ENCODE measurements at places on chromosomes 7 and 10.

GRCh38 chr7:90407484-90407821 is 4.2 kb downstream of the CLDN12 start:
- DNase-seq: no peak

DNA sequence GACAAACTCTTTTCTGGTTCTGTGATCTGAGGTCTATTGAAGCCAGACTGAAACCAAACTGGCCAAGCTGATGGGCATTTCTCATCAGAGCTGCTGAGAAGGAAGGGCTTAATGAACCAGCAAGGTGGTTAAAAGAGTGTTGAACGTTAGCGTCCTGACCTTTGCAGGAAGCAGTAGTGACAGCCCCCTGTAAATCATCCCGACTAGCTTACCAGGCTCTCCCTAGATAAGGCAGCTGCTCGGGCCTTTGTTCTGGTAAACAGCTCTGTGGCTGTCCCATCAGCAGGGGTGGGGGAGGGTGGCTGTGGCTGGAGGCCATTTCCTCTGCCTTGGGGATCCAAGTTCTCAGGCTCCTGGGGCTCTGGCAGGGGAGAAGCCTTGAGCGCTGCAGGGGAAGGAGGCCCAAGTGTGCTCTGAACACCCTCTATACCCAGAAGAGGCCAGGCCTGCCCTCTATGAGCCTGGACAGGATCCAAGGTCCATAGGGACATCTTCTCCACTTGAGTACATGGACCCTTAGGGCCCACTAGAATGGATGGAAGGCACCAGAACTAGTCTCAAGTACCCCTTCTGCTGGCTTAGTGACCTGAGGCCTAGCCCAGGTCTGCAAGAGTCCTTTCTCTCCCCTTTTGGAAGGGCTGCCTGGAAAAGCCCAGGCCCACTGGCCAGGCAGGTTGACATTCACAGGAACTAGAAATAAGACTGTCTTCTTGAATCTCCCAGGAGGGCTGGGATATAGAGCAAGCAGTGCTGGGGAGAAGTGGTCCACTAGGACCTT is 134.6 kb downstream of the ARHGAP22 start:
- no peak for DNase-seq

- no peak for DNase-seq
Observed at GRCh38 chr7:21071561-21072501, 285.1 kb upstream of the SP8 start.

GRCh38 chr10:35306852-35307251 is 29.5 kb upstream of the CCNY start:
- no peak for DNase-seq

DNA sequence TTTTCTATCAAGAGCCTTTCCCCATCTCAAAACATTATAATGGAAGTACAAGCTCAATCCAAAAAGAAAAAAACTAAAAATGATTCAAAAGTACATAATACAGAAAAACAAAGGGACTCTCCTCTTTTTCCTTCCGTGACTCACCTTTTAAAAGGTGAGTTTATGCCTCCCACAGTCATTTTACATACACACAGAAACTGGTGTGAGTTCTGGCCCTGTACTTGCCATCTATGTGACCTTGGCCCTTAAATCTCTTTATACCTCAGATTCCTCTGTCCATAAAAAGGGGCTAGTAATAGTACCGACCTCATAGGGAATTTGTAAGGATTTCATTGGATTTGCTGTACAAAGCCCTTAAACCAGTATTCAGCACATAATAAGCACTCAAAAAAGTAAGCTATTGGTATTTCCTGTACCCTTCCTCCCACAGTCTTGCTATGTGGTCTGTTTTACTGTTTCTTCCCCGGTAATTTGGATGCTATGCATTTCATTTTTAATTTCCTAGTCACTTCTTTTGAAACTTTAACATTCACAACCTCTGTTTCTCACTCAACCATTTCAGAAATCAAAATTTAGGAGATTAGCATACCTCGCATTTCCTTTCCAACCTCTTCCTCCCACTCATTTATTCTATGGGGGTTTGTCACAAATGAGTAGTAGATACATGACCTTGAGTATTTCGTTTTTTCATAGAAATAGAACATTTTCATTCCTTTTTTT is 39.0 kb downstream of the STK17A start:
- DNase-seq: no peak

- no peak for DNase-seq
Observed at GRCh38 chr10:65753532-65753931, 1172.3 kb upstream of the LRRTM3 start.

- DNase-seq: no peak
Observed at GRCh38 chr10:53699684-53700083, 927.1 kb upstream of the MBL2 start.

GRCh38 chr10:37067576-37067975 is 57.8 kb upstream of the ANKRD30A start:
- DNase-seq: no peak

- DNase-seq: no peak
Observed at GRCh38 chr10:74754381-74754821, 72.0 kb upstream of the KAT6B start.

DNA sequence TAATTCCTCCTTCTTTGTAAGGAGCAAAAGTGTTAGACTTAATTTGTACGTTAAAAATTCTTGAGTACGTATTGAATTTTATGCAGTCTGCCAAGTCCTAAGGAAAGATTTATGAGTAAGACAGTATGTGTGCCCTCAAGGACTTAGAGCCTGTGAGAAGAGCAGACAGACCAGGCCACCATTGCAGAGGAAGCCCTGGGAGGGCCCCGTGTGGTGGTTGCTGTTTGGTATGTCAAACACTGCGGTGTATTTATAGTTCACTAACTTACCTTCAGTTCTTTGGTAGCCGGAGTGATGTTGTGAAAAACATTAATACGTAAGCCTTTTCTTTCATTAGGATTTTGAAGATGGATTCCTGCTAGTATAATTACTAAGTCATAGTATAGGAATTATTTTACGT is 82.9 kb downstream of the GALNT11 start:
- no peak for DNase-seq

GRCh38 chr7:107847168-107847835 is 43.7 kb upstream of the DLD start:
- no peak for DNase-seq

DNA sequence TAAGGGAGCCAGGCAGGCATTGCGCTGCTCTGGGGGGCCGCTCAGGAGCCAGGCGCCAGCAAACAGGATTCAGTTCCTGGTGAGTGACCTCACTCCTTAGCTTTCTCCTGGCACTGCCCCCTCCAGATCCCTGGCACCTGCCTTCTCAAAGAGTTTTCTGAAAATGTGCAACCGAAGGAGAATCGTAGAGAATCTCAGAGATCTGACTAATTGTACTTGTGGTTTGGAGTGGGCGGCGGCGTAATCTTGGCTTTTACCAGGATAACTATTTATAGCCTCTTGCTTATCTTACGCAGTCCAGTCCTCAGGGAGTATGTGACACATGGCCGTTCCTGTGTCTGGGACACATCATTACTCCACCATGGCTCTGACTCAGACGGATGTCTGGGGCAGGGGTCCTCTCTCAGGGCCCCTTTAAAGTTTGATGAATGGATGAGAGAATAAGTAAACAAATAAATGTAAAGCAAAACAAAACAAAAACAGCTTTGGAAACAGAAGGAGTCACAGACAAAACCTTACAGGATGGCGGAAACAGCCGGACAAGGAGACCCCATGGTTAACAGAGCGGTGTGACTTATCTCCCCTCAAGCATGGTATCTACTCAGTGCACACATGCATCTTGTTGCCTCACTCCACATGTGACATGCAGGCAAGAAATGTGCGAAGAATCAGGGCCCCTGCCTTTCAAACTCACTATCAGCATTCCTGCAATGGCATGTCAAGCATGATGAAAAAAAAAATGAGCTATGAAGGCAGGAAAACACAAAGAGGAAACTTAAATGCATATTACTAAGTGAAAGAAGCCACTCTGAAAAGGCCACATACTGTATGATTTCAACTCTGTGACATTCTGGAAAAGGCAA is 99.7 kb downstream of the TNS3 start:
- DNase-seq: no peak

DNA sequence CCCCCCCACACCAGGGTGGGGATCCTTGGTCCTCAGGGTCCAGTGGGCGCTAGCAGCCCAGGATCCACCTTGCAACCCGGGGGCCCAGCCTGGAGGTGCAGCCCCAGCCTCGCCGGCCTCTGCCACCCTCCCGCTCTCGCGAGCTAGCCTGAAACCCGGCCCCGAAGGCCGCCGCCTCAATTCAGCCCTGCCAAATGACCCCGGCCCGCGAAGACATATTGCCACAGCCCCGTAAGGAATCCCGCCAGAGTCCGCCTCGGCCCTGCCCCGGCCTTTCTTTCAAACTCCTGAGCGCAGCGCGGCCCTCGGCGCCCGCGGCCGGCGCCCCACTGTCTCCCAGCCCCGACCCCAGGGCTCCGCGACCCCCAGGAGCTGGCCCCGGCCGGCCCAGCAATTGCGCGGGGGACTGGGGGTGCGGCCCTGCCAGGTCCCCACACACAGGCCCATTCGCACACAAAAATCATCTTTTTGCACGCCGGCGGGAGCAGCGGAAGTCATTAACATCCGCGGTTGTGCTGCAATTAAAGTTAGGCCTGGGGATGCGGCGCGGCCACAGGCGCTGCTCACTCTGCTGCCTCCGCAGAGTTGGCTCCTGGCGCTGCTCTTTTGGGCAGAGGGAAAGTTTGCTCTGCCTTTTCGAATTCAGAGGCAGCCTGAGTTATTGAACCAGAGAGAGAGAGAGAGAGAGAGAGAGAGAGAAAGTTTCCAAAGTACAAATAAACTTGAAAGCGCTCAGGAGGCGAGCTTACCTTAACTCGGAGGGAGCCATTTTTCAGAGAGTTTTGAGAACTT is 4.0 kb downstream of the HOXA5 start:
- DNase-seq: no peak

GRCh38 chr7:45035893-45036292 is 35.9 kb downstream of the CCM2 start:
- no peak for DNase-seq

GRCh38 chr7:7881581-7881980 is 87.0 kb upstream of the GLCCI1 start:
- DNase-seq: no peak

GRCh38 chr7:92849322-92849721 is 12.9 kb upstream of the CDK6 start:
- no peak for DNase-seq

GRCh38 chr7:120981888-120982615 is 6.5 kb upstream of the CPED1 start:
- DNase-seq: no peak

- no peak for DNase-seq
Observed at GRCh38 chr7:122412441-122412840, 107.9 kb upstream of the FEZF1 start.

GRCh38 chr7:22277375-22277774 is 79.6 kb downstream of the RAPGEF5 start:
- no peak for DNase-seq

DNA sequence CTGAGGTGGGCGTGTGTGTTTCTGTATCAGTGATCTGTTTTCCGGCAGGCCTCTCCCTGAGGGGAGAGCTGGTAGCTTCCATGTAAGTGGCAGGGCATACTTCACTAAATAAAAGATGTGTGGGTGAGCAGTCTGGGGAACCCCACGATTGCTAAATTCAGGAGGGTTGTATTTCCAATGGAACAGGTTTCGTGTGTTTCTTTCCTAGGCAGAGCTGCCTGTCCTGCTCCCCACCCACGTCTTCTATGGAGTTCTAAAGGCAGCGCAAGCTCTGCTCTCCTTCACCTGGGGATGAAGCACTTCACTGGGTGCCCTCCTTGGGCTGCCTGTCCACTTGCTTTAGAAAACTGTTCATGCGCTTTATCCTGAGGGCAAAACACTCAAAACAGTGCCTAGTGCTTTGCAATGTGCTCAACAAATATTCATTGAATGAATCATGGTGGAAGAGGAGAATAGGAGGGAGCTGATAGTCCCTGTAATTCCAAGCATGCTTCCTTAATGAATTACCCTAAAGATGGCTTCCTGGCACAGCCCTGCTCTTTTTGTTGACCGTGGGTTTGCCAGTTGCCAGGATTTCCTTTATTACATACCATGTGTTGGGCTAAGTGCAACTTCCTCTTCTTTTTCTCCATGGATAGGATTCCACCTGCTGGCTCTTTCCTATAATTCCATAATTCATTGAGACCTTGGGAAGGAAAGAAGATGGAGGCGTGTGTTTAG is 50.6 kb upstream of the SRPK2 start:
- no peak for DNase-seq

- DNase-seq: no peak
Observed at GRCh38 chr7:70586822-70587221, 545.1 kb upstream of the GALNT17 start.
